ENCODE measurements at places on chromosomes 1 and 21.

- no peak for DNase-seq
These were observed 194.6 kb downstream of the PBX1 start for GRCh38 chr1:164753521-164754077.

GRCh38 chr1:243686159-243686558, 163.9 kb downstream of the AKT3 start:
- no peak for DNase-seq

DNA sequence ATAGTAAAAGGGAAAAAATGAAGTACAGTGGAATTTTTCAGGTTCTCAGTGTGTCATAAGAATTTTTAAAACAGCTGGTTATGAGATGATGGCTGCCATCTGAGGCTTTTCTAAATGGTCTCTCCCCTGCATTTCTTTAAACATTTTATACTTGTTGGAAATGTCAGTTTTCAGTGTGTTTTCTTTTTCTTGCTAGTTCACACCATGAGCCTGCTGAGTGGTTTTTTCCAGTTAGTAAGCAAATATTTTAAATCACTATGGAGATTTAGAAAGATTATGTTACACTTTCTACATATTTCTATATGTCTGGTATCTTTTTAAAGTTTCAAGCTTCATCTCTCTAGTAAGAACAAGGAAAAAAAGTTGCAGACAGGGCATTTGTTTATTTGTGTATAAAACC, 9.6 kb downstream of the RBM15 start:
- no peak for DNase-seq

GRCh38 chr1:54052431-54052933, 522 bp downstream of the TMEM59 start:
- no peak for DNase-seq
